ENCODE measurements at places on chromosomes 7 and 10.

- DNase-seq = no peak
These were observed 163.2 kb downstream of the AVL9 start for GRCh38 chr7:32658467-32658869.

DNA sequence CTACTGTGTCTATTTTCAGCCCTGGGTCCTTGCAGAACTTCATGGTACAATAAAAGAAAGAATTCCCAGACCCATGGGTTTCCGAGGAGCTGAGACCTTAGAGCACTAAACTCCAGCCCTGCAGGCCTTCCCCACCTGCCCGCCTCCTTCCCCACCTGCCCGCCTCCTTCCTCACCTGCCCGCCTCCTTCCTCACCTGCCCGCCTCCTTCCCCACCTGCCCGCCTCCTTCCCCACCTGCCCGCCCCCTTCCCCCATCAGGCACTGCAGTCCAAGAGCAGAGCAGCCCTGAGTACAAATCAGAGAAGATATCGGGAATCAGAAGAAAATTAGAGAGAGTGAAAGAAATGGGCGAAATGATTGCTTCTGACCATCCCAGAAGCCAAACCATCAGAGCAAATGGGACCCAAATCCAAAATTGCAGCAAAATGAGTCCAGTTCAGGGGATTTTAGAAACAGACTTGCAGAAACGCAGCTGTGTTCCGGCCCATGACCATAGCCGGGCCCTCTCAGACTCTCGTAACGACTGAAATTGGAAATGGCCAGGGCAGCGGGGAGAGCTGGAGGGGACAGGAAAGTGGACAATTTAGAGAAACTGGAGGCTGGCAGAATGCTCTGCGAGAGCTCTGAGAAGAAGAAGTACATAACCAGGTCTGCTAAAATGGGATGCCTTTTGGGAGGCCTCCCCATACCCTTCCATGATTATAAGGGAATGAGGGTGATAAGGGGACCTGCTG, 568.4 kb downstream of the TCERG1L start:
- no peak for DNase-seq

DNA sequence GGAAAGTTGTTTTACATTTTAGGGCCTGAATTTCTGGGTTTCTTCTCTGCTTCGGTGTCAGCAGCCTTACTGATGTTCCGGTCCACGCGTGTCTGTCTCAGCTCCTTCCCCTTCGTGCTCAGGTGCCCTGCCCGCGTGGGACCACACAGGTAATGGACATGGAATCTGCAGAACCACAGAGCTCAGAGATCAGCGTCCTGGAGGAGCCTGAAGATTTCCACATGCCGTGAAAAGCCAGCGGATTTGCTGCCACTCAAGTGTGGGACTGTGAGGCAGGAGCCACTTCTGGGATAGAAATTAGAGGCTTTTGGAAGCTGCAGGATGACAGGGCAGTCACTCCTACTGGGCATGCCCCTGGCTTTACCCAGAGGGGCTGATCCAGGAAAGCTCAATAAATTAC, 666.1 kb upstream of the FOXK1 start:
- no peak for DNase-seq

GRCh38 chr10:122021379-122021778, 32.4 kb downstream of the TACC2 start:
- DNase-seq = no peak

GRCh38 chr7:25427721-25428120, 199.4 kb upstream of the NPVF start:
- DNase-seq = peak; percentile 8

DNA sequence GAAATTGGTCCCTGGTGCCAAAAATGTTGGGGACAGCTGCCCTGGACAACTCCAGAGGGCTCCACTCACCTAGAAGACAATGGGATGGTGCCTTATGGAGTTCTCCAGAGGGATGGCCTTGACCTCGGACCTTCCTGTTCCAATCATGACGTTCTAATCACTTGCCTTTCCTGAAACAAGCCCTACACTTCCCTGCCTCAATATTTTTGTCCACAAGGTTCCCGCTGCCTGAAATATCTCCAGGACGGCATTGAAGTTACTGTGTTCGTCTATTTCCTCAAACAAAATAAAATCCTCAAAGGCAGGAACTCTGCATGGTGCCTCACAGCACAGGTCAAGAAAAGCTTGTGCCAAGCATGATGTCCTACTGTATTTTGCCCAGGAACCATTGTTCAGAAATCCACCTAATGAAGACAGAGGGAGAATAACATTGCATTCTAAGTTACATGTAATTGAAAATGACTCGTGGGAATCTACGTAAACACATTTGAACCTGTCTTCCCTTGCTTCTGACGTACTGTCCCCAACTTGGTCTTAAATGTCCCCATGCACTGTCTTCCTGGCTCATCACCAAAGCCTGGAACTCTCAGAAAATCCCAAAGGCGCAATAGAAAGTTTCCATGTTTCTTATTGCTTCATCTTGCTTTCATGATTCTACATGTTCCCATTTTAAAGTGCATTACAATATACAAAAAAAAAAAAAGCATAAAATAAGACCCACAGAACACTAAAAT, 342.3 kb upstream of the NRP1 start:
- peak; percentile 16 for DNase-seq

GRCh38 chr7:118057404-118057803, 126.6 kb upstream of the LSM8 start:
- DNase-seq = no peak

GRCh38 chr7:131225619-131226513, 101.8 kb upstream of the MKLN1 start:
- DNase-seq = no peak

GRCh38 chr7:129225206-129225930, 538 bp downstream of the AHCYL2 start:
- peak; percentile 50 for DNase-seq

- no peak for DNase-seq
These were observed 1162.2 kb downstream of the TYW1 start for GRCh38 chr7:68158686-68159295.

GRCh38 chr10:106714734-106715555, 449.6 kb downstream of the SORCS1 start:
- no peak for DNase-seq

DNA sequence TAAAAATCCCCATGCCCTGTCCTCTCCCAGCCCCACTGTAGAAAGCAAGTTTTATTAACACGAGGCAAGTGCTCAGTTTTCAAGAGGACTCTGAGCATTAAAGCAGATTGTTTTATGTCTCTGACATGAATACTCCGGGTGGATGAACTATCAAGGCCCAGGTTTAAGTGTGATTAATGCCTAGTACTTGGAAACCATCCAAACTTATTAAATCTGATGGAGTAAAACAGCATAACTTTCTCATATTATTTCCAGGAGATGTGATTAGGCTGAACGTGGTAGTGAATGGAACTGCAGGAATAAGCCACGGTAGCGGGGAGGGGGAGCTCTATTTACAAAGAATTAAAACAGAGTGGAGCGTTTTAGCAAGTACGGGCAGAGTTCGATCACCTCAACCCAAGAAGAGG, 144.2 kb upstream of the RNF32 start:
- DNase-seq = no peak

DNA sequence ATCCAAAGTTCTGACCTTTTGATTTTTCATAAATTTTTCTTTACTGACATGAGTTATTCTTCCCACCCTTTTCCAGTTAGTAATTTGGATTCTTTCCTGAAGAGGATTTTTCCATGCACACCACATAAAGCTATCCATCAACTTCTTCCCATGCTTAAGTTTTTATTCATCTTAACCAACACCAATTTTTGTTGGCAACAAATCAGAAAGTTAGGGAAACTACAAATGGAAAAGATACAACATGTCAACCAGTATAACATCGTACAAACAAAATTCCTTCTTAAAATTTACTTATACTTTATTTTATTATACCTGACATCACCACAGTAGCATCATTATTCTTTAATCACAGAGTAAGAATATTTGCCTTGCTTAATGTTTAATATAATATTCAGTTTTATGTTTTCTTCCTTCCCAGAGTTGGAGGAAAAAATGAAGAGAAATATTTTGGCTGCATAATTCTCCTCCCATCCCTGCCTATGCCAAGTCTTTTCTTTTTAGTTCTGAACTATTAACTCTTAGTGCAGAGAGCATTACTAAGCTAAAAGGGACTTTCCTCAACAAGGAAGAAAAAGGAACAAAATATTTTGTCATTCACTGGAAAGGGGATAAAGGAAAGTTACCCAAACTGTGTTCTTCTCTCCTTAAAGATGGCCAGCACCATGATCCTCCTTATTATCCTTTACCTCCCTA, 67.5 kb upstream of the MEOX2 start:
- DNase-seq = no peak

DNA sequence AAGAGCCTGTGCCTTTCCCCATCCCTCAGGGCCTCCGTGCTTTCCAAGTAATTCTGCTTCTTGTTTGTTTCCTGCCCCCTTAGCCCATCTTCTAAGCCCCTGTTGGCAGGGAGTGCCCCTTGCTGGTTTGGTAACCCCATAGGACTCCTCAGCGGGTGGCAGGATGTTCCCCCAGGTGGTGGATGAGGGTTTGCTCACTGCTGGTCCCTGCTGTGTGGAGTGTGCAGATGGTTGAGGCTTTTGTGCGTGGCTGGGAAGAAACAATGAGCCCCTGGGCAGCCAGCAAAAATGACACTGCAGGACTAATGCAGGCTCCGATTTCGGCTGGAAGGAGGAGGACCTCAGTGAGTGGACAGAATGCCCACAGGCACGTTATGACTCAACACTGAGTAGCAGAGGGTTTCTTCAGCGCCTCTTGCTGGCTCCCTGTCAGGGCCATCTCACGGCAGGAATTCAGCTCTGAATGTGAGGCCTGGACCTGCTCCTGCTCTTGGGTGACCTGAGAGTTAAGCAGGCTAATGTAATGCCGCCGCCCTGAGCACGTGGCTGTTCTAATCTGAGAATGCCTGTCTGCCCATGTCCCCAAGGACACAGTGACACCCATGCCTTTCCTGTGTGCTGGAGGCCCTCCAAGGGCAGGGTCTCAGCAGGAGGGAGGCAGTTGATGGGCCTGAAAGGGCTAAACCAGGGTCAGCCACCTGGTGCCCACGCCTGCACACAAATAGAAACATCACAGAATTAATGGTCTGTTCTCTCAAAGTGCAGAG, 16.6 kb downstream of the BAG3 start:
- no peak for DNase-seq

- no peak for DNase-seq
These were observed 91.2 kb downstream of the ZNF22 start for GRCh38 chr10:45091968-45092367.

DNA sequence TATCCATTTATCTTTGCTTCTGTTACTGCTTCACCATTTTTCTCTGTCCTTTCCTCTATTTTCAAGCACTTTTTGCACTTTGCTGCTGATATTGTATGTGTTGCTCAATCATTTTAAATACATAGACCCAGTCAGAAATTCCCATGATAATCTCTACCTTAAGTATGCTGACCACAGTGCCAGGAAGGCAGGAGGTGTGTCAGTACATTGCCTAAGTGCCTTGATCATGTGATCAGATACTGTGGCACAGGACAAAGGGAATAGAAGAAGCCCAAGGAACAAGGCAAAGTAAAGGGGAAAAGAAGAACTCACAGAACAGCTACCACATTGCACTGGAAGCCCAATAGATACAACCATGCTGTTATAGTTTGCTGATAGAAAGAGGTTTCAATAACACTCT, 53.7 kb upstream of the CD36 start:
- no peak for DNase-seq

- DNase-seq = no peak
These were observed 688.9 kb downstream of the PHTF2 start for GRCh38 chr7:78487464-78487863.

DNA sequence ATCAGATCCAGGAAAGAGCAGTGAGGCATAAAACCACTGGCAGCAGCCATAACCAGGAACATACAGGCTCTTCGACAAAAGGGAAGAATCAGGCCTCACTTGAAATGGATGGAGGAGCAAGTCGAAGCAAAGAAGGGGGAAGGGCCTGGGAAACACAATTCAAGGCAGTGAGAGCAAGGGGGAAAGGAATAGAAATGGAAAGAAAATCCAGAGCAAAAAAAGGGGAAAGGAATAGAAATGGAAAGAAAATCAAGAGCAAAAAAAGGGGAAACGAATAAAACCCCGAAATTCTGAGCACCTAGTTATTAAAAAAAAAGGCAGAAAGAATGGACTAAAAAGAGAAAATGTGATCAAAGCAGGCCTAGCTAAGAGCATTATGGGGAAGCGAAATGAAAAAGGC, 24.1 kb upstream of the PRKAR2B start:
- DNase-seq = no peak

DNA sequence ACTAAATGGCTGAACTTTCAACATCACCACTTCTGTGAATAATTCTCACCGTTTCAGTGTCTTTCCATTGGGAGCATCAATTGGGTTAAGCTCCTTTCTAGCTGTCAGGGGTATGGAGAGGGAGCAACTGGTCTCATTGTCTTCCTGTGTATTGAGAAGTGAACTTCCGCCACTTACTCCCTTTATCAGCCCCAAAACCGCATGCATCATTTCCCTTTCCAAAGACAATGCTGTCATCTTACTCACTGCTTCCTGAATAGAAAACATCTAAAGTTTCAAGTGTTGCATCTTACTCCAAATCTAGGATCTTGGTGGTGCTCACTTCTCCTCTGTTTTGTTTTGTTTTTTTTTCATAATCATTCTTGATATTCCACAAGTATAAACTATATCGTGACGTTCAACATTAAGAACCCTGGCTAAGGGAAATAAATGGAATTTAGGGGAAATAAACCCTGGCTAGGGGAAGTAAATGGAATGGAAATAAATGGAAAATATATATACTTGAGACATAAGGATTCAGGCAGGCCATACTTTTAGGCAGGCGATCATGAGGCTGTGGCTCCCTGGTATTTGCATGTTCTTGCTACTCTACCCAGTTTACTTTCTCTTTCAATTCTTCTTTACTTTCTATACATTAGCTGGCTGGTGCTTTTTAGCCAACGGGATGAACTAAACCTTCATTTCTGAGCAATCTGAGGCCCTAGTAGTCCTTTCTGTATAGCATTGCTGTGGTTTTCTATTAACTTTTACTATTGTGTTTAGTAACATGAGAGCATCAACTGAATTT, 371.9 kb downstream of the BMPER start:
- DNase-seq = no peak

- no peak for DNase-seq
These were observed 31.9 kb downstream of the SH2B2 start for GRCh38 chr7:102318482-102318971.

DNA sequence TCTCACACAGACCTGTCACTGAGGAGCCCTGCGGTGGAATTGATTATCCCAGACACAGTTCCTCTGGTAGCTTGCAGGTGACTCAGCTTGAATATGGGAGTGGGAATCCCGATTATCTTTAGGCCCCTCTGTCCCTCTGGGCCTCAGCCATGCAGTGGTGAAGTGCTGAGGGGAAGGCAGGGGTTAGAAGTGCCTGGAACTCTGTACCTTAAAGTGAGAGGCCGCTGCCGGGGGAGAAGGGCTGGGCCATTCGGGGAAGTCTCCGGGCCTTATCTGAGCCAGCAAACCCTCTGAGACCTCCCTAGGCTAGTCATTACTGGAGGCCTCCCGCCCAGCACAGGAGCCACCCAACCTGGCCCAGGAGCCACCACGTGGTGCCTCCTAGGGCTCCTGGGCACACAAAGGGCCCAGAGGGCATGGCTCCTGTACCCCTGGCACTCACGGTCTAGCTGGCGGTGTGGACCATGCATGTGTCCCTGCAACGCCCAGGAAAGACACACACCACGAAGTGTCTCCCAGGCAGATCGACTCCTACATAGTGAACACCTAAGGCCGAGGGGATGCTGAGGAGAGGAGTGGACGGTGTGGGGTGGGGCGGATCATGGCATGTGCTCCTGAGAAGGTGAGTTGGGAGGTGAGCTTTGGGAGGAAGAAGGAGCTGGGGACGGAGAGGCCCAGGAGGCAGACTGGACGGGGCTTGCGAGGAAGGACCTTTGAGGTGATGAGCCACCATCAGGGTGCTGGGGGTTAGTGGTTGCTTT, 56.2 kb downstream of the HK1 start:
- no peak for DNase-seq

GRCh38 chr10:71393841-71394475, 2.8 kb upstream of the CDH23 start:
- no peak for DNase-seq

- DNase-seq = peak; percentile 48
These were observed 983 bp downstream of the TNRC18 start for GRCh38 chr7:5422396-5423305.
